ENCODE measurements at places on chromosomes 16 and 17. TPM values are rescaled to one million over a fixed set of nuclear protein-coding genes. Genes with fewer than 3 reads are reported as not detected.

DNA sequence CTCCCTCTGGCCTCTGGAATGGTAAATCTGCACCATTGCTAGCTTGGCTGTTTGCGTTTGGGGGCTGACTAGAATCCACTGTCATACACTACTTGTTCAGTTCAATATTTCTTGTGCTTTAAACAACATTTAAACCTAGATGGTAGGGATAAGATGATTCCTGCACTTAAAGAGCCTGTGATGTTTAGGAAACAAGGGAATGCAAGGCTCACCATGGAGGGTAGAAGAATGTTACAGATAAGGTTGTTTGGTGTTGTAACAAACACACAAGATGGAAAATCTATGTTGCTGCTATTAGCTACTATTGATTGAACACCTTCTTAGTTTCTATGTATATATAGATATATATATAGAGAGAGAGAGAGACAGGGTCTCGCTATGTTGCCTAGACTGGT lies 31.4 kb downstream of the YPEL2 start:
- no peak for DNase-seq

The TNFRSF17 gene
- polyA plus RNA-seq = not detected

The MYLK3 gene
- 0.16 TPM for polyA plus RNA-seq

GRCh38 chr17:79524213-79525187 lies 86.4 kb downstream of the RBFOX3 start:
- DNase-seq = no peak
